ENCODE measurements at places on chromosomes 3 and 15.
A peak's percentile ranks its signal among the peaks of the same experiment; 100 is the strongest.

DNA sequence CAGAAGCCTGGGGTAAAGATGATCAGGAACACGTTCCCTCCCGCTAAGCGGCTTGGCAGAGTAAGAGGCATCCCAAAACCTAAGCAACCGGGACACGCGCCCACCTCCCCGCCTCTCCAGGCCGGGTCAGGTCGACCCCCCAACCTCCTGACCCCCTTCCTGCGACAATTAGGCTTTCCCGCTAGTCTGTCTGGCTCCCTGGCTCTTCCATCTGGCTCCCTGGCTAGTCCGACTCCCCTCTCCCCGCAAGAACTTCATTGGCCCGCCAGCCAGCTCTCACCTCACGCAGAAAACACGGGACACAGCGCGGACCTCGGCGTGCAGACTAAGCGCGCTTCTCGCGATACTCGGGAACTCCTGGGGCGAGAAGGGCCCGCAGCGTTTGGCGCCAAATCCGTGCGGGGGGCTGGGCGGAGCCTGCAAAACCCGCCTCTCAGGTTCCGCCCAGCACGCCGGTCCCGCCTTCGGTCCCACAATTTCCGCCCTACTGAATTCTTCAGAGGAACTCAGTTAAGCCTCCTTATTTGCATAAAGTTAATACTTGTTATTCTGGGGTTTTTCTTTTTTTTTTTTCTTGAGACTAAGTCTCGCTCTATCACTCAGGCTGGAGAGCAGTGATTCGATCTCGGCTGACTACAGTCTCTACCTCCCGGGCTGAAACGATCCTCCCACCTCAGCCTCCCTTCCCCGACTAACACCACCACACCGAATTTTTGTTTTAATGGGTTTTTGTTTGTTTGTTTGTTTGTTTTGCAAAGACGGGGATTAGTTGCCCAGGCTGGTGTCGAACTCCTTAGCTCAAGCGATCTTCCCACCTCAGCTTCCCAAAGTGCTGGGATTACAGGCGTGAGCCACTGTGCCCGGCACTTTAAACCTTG lies at the start of gene TIPIN:
TIPIN (minus strand) TSS at position 327 of the 878 bp plus-strand sequence. CDS start 3,738 bp downstream, outside the sequence.
- DNase-seq: peak; percentile 98

DNA sequence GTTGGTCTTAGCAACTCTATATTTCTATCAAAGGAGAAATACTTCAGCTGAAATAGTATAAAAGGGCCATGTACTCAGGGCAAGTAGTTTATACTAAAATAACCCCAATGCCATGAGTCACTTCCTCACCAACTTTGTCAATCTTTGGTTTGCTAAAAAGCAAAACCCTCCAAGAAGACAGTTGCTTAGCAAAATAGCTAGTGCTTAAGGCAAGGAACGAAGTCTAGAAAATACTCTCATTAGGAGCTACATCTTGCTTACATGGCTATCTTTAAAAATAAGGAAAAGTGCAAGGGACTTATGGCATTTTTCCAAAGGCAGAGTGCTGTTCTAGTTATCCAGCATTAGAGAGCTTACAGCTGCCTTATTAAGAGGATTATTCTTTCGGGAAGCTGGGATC lies 28.4 kb downstream of the P3H2 start:
- DNase-seq: peak; percentile 48

- DNase-seq: no peak
Observed at GRCh38 chr3:186519021-186519658, 25.0 kb downstream of the CRYGS start.

DNA sequence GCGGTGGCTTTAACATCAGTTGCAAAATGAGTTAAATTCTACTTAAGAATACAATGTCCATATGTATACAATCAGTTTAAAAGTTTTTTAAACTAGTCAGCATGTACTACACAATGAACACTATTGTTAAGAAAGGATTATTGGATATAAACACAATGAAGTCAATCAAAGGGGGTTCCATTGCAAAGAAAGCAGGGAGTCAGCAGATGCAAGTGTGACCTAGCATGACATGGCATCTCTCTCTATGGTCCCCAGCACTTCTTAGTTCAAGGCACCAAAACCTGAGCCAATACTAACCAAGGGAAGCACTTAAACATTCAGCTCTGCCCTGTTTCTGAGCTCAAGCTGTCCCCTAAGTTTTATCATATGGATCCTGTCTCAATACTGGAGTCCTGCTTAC lies 17.0 kb downstream of the KLHL6 start:
- DNase-seq: no peak

DNA sequence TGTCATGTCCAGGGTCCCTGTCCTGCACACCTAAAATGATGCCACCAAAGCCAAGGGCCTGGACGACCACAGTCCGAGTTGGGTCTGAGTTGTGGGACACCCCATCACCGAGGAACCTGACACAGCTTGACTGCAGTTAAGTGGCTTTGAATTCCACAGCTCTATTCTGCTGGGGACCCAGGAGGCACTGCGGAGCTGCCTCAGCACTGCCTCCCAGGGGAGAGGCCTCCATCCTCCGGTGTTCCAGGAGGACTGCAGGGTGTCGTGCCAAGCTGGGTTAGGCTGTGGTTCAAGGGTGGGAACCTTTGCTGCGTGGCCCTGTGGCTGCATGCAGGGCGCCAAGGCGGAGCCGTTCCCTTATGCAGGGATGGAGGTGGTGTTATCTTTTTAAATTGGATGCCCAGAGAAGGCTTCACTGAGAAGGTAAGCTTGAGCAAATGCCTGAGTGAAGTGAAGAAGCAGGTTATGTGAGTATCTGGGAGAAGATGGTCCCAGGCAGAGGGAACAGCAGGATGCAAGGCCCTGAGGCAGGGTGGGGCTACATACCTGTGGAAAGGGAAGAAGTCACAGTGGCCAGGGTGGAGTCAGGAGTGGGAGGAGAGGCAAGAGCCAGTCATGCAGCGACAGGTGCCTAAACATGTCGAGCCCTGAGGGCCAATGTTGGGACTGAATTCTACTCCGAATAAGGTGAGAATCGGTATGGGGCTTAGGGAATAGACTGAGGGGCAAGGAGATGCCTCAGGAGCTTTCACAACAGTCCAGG lies 144.8 kb downstream of the TPRA1 start:
- DNase-seq: no peak

- no peak for DNase-seq
Observed at GRCh38 chr15:92413510-92413909, 19.8 kb downstream of the ST8SIA2 start.

DNA sequence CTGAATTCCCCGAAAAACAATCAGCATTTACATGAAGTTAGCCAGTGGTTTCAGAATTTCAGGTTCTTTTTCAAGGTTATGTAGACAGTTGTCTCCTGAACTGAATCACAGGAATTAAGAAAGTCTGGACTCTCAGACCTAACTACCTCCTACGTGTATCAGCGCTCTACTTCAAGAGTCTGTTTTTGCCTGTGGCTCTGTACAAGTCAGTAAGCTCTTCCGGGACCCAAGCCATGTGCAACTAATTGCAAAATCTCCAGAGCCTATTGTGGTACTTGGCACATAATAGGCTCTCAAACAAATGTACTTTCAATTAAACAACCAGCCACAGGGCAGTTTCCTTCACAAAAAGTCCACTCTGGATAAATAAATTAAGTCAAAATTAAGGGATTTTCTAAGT lies 414.2 kb downstream of the PDCD6IP start:
- no peak for DNase-seq

- DNase-seq: no peak
Observed at GRCh38 chr15:55194256-55194655, 2.5 kb downstream of the RSL24D1 start.

- no peak for DNase-seq
Observed at GRCh38 chr3:100650651-100651619, 41.5 kb downstream of the ADGRG7 start.

GRCh38 chr3:16849229-16849628 lies 35.5 kb upstream of the PLCL2 start:
- DNase-seq: no peak

GRCh38 chr3:186483611-186484340 lies 60.4 kb downstream of the CRYGS start:
- no peak for DNase-seq

DNA sequence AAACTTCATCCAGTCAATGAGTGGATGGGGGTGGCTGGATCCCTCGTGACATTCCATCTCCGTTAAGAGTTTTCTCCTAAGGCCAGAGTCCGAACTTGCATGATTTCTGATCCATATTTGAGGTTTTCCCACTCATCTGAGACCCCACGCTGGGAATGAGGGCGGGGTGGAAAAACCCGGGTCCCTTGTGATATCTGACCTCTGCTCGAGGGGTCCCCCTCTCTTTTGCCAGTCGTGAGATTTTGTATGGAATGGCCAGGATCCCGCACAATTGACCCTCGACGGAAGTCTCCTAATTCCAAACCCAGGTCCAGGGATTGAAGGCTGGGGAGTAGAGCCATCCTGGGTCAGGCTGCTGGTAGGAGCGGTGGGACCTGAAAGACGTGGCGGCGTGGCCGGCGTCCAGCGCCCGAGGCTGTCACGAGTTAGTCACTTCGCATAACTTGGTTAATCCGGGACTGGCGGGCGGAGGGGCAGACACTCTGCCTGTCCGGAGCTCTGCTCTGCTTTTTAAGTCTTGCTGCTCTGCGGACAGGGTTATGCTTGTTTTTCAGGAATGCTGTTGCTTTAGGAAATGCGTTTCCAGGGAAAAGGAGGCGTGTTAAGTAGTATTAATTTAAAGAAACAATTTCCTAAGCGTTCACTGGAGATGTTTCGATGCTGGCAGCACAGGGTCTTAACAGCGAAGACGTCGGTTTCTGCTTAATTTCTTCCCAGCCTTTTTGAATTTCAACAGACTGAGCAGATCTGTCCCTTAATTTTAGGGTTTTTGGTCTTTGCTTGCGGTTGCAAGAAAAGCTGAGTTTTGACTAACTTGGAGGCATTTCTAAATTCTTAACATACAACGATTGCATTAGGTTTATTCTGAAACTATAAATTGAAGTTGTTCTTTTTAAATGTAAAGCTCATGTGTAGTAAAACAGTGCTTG lies 69.7 kb upstream of the LRRFIP2 start:
- DNase-seq: peak; percentile 71

DNA sequence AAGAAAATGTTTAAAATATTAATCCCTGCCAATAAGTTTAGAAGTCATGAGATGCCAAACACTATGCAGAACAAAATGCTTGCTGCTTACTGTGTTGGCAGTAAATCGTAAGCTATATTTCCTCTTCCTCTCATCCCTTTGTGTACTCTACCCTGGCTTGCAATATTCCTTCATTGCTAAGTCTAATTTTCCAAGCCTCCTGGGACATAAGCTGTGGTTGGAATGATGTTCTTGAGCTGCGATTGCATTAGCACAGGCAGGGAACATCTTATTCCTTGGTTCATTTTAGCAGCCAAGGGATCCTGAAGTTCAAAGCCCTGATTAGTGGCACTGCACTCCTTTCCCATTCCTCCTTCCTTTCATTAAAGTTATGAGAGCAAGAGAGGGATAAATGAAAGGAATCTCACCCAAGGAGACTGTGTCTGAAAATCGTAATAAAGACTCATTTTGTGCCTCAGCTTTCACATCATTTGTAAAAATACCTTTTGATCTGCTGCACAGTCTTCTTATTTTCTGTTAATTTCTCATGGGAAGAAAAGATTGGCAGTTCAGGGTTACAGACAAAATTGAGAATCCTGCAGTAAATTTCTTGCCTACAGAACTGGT lies 535.2 kb downstream of the OCA2 start:
- no peak for DNase-seq

DNA sequence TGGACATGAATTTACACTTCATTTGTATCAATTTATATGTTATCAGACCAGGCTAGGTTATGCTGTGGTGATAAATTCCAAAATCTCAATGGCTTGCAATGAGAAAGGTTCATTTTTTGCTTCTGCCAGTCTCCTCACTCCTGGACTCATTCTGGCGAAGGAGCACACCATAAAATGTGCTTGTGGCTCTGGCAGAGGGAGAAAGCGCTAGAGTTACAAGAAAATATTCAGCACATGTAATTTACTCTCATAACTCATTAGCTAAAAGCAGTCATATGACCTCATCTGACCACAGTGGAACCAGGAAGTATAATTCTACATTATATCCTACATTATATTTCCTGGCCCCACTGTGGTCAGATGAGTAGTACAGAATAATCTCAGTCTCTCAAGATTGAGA lies 193.8 kb downstream of the BCHE start:
- DNase-seq: no peak

DNA sequence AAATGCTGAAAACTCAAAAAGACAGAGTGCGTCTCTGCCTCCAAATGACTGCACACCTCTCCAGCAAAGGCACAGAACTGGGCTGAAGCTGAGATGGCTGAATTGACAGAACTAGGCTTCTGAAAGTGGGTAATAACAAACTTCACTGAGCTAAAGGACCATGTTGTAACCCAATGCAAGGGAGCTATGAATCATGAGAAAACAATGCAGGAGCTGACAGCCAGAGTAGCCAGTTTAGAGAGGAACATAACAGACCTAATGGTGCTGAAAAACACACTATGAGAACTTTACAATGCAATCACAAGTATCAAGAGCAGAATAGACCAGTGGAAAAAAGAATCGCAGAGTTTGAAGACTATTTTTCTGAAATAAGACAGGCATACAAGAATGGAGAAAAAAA lies 10.1 kb upstream of the AVEN start:
- no peak for DNase-seq

DNA sequence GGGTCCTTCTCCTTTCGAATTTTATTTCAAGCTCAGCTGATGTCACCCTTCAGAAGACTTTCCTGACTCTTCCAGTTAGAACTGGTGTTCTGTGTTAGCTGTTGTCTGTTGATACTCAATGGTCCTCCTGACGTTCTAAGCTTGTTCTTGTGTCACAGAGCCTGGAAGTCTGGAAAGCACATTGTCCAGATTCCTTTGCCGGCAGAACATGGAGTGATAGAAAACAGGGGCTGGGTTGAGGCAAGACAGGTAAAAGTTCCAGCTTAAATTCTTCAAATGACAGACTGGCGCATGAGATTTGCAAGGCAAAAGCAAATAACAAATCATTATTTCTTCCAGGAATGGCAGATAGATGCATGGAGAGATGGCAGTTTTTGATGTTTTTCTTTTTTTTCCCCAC lies 102.0 kb upstream of the CLSTN2 start:
- no peak for DNase-seq

All from D341Med (cell line).